ENCODE measurements at places on chromosomes 2 and 18.

DNA sequence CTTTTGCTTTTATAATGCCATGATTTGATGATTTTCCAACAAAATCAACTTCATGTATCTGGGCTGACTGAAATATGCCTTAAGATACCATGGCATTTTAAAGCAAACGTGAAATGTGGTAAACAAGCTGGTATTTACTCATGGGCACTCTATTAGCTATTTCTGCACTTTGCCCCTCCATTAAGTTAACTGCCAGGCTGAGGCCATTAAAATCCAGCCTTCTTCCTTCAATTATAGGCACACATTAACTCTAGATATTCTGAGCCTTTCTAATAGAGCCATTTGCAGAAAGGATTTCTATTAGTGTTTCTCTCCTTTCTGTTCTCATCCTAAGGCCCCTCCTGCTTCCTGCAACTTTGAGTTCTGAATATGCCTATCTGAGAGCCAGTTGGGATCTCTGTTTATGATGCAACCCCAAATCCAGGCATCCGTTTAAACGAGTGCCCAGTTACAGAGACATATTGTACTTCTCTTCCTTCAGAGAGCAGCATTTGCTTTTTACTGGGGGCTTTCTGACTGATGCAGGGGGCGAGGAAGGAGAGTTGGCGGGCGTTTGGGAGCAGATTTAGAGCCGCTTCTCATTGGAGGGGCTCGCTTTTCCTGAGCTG, 1.6 kb upstream of the KCNJ3 start:
- DNase-seq, result no peak

- DNase-seq, result no peak
These were observed 232.6 kb downstream of the NDUFA10 start for GRCh38 chr2:239792405-239793084.

DNA sequence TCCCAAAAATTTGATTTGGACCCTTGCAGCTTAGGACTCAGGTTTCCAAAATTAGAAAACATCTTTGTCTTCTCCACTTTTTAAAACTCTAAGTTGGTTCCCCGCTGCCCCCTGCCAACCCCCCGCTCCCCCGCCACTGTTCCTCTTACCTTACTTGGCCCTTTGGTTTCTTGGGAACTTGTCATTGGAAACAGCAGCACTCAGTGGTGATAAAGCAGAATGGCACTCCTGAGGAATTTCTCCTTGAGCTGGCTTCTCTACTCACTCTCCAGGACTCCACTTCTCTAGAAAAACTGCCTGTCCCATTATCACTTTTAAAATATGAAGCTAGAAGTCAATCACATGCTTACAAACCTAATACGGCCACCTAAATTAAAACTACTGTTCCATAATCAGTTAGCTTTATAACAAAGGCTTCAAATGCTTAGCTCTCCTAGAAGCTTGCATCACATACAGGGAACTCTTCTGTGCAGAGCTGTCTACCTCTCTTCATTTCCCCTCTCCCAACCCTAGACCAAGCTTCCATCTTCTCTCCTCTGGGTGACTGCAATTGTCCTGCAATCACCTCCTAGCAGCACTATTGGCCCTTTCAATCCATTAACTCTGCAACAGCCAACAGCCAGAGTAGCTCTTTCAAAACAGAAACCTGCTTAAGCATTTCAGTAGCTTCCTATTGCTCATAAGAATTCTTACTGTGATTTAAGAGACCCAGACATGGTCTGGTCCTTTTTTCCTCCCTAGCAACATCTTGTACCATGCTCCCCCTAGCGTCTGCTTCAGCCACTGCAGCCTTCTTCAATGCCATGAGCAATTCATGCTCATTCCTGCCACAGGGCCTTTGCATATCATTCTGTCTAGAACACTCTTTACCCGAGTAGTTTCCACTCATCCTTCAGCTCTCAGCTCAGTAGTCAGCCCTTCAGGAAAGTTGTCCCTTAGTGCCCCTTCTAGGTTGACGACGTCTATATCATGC, 15.2 kb upstream of the PLEKHM3 start:
- peak; percentile 38 for DNase-seq

GRCh38 chr18:8978394-8978793, 124.1 kb upstream of the NDUFV2 start:
- DNase-seq, result no peak

DNA sequence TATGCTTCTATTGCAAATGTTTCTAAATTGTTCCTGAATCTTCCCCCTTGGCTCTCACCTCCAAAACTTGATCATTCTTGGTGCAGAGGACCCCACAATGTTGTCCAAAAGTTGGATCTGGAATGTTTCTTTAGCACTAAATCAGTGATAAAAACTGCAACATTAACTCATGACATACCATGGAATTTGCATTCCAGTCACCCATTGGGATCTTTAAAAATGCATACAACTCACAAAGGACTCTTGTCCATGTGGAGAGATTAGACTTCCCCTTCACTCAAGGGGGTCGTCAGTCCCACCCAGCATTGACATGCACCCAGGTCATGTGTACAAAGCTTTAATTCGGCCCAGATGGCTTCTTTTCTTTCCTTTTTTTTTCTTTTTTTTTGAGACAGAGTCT, 169.3 kb downstream of the SETBP1 start:
- DNase-seq, result no peak

GRCh38 chr2:222743251-222743812, 71.9 kb downstream of the MOGAT1 start:
- no peak for DNase-seq

- DNase-seq, result no peak
These were observed 65.9 kb downstream of the TMEM247 start for GRCh38 chr2:46545015-46545839.

GRCh38 chr2:28950941-28951630, 30.0 kb upstream of the TOGARAM2 start:
- DNase-seq, result no peak

Data from NCI-H510A treated with DMSO at 0.1 percent for 48 hours (cell line).